ENCODE measurements at places on chromosomes 1 and 21.

- no peak for DNase-seq
Observed at GRCh38 chr21:37675202-37675801, 241.0 kb downstream of the KCNJ6 start.

GRCh38 chr1:119564548-119564947 is 57.5 kb downstream of the HSD3B1 start:
- no peak for DNase-seq

GRCh38 chr1:80656014-80656636 is 1144.6 kb upstream of the ADGRL2 start:
- DNase-seq: no peak

- DNase-seq: no peak
Observed at GRCh38 chr1:23585321-23586022, 26.2 kb upstream of the ID3 start.

- no peak for DNase-seq
Observed at GRCh38 chr1:207004931-207005830, 27.4 kb downstream of the C1orf116 start.

GRCh38 chr1:245797592-245798348 is 643.0 kb downstream of the KIF26B start:
- no peak for DNase-seq
